Psoas muscle (tissue), 8 donors: ENCODE measurements at places on chromosomes 7 and 10. TPM values are rescaled to one million over a fixed set of nuclear protein-coding genes. Genes with fewer than 3 reads are reported as not detected.

Gene MAT1A
- total RNA-seq = 0.49 TPM

DNA sequence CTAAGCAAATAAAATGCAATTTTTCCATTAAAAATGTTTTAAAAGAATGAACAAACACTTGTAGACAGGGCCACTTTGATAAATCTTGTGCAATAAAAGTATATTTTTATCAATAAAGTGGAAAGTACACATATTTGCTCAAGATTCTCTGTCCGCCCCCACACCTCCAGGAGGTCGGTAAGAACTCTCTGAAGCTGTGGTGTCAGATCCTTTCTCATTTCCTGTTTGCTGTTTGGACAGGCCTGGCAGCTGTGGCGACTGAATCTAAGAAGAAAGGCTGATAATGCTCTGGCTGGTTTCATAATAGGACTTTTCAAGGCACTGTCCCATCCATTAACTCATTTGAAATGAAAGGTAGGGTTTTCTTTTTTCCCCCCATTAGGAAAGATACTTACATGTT is 15.3 kb upstream of the ASB4 start:
- no peak overlapping the region for H3K4me3 ChIP-seq

Gene INA
- total RNA-seq = not detected

Gene PROSER2
- total RNA-seq = 1.2 TPM

DNA sequence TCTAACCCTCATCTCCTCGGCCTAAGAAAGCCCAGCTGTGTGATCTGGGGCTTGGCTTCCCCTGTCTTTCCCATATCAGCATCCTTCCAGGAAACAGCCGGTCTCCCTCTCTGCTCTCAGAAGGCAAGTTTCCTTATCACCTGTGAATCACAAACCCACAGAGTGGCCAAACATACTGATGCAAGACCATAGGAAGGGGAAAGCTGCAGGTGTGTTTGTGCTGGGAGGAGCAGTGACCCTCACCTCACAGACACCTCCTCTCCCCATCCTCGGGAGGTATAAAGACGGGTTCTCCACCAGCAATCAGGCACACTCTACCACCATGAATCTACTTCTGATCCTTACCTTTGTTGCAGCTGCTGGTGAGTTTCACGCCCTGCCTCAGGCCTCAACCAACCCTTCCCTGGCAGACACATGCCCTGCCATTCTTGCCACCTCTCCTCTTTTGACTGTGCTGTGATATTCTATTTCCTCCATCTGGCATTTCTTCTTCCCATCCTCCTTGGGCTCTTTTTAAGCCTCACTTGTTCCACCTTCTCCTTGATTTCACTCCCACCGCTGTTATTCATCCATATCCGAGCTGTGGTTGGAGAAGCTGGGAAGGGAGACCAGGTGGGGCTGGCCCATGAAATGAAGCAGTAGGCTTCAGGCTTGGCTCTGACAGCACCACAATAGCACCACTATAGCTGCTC is at the start of gene PRSS2:
Gene PRSS2 (plus strand): TSS at position 310 of the 692 bp plus-strand sequence. CDS start 13 bp downstream, at position 323.
- H3K4me3 ChIP-seq = no peak within 1 kb of the TSS
- no peaks in the 10 kb centered on the region for H3K4me1 ChIP-seq
- H3K27ac ChIP-seq = no peak within 1 kb of the TSS
- no peaks in the 10 kb centered on the region for H3K36me3 ChIP-seq
- H3K27me3 ChIP-seq = no peaks in the 10 kb centered on the region

DNA sequence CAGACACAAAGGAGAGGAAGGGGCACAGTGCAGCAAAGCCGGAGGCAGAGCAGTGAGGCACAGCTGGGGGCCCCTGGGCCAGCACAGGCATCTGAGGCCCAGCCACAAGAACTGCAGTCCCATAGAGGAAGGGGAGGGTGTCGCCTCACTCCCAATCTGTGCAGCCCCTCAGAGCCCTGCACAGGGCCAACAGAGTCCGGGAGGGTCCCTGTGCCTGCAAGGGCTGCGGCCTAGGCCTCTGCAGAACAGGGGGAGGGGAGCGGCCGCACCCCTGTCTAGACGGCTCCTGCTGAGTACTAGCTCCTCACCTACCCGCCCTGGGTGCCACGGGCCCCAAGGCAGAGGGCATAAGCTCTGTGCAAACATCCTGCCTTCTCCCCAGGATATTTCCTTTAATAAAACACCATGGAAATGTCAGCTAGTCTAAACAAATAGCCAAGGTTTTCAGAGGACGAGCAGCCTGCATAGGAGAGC is 32.4 kb upstream of the RET start:
- H3K36me3 ChIP-seq = no peaks in the 10 kb centered on the region
- H3K27ac ChIP-seq = no peak overlapping the region
- no peaks in the 10 kb centered on the region for H3K4me1 ChIP-seq
- no peak for DNase-seq

- no peak for DNase-seq
- H3K4me3 ChIP-seq = no peak overlapping the region
- H3K4me1 ChIP-seq = no peaks in the 10 kb centered on the region
- H3K27ac ChIP-seq = no peak overlapping the region
These were observed 55.3 kb downstream of the NCAPG2 start for GRCh38 chr7:158649279-158649678.

Gene GDF2
- not detected for total RNA-seq

GRCh38 chr7:139718141-139718540 is 59.7 kb downstream of the HIPK2 start:
- no peaks in the 10 kb centered on the region for H3K27me3 ChIP-seq
- H3K4me3 ChIP-seq = no peak overlapping the region
- H3K4me1 ChIP-seq = peaks cover 41% of the 10 kb centered on the region
- H3K36me3 ChIP-seq = no peaks in the 10 kb centered on the region
- no peak overlapping the region for H3K27ac ChIP-seq

GRCh38 chr7:151777908-151778670 is 98.8 kb downstream of the PRKAG2 start:
- no peak overlapping the region for H3K27ac ChIP-seq
- DNase-seq = no peak
- no peaks in the 10 kb centered on the region for H3K36me3 ChIP-seq

DNA sequence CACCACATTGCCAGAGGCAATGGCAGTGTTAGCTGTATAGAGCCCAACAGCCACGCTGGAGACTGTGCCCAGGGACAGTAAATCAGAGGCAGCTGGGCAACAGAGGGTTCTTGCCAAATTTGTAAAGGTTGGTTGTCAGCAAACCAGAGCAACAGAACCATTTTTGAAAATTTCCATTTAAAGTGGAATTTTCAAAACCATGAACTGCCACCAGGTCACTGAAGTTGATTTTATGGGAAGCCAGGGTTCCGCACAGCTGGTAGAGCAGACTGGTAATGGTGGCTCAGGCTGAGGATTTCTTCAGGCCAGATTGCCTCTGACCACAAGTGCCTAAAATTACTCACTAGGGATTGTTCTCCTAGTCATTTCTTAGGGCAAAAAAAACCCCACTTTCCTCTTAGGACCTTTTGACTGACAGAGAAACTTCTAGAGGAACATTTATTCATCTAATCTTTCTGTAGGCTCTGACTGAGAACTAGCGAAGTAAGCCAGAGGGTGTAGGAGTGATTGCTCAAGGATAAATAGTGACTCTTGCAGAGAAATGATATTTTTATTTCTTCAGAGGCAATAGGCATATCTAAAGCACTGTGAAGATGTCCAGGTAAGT is 342.4 kb downstream of the BBS9 start:
- DNase-seq = no peak
- H3K4me1 ChIP-seq = no peaks in the 10 kb centered on the region
- H3K4me3 ChIP-seq = no peak overlapping the region
- H3K27me3 ChIP-seq = no peaks in the 10 kb centered on the region
- H3K27ac ChIP-seq = no peak overlapping the region
- no peaks in the 10 kb centered on the region for H3K36me3 ChIP-seq

Gene NODAL
- not detected for total RNA-seq

- H3K4me3 ChIP-seq = no peak overlapping the region
- H3K27ac ChIP-seq = no peak overlapping the region
- H3K4me1 ChIP-seq = no peaks in the 10 kb centered on the region
- H3K36me3 ChIP-seq = no peaks in the 10 kb centered on the region
- no peak for DNase-seq
These were observed 38.9 kb downstream of the NKX6-2 start for GRCh38 chr10:132746801-132747625.

- no peaks in the 10 kb centered on the region for H3K27me3 ChIP-seq
- DNase-seq = no peak
- H3K27ac ChIP-seq = no peak overlapping the region
- H3K4me3 ChIP-seq = no peak overlapping the region
These were observed 90.5 kb downstream of the PLXNA4 start for GRCh38 chr7:132485600-132486273.

DNA sequence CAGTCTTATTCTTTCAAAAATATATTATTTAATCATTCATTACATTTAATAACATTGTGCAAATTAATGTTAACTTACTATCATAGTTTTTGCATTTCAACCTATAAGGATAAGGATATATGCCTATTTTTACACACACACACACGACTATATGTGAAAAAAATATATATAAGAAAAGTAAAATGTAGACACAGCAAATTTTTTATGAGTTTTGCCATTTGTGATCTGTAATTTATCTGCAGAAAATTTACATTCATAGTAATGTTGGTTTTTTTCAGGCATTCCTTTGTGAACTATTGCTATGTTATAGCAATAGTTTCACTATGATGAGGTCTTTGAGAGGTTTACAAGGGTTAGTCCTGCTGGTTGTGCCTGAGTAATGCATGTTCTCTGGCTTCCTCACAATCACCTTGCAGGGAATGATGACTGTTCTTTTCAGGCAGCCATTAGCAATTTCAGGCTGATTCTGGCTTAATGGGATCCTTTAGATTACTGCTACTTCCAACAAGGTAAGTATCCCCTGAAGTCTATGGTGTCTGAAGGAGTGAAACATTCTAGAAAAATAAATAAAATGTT is 183.7 kb upstream of the CDK1 start:
- no peaks in the 10 kb centered on the region for H3K36me3 ChIP-seq
- no peak overlapping the region for H3K27ac ChIP-seq
- H3K27me3 ChIP-seq = no peaks in the 10 kb centered on the region
- no peak for DNase-seq
- H3K4me3 ChIP-seq = no peak overlapping the region
- no peaks in the 10 kb centered on the region for H3K4me1 ChIP-seq

Gene NAT16
- not detected for total RNA-seq

DNA sequence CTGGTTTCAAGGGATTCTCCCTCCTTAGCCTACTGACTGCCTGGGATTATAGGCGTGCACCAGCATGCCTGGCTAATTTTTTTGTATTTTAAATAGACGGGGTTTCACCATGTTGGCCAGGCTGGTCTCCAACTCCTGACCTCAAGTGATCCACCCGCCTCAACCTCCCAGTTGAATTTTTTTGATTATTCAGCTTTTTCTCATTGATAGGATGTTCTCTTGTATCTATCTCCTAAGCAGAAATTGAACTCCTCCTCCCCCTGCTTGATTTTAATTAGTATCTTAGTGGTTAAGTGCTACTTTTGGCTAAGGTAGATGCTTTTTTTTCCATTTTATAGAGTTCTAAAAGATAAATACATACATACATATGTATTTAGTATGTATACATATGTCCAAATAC is 101.0 kb downstream of the ZNF277 start:
- no peak overlapping the region for H3K4me3 ChIP-seq
- no peaks in the 10 kb centered on the region for H3K36me3 ChIP-seq
- no peak overlapping the region for H3K27ac ChIP-seq
- DNase-seq = no peak
- no peaks in the 10 kb centered on the region for H3K27me3 ChIP-seq

DNA sequence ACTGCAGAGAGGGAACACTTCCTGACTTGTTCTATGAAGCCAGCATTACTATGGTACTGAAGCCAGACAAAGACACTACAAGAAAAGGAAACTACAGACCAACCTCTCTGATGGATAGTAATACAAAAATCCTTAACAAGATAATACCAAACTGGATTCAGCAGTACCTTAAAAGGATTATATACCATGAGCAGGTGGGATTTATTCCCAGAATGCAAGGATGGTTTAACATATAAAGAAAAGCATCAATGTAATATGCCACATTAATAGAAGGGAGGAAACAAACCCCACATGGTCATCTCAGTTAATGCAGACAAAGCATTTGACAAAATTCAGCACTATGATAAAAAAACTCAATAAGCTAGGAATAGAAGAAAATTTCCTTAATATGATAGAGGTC is 47.2 kb downstream of the EBLN1 start:
- no peaks in the 10 kb centered on the region for H3K36me3 ChIP-seq
- H3K27me3 ChIP-seq = no peaks in the 10 kb centered on the region
- H3K4me1 ChIP-seq = no peaks in the 10 kb centered on the region
- H3K27ac ChIP-seq = no peak overlapping the region

GRCh38 chr10:101121654-101122031 is 9.5 kb upstream of the TLX1 start:
- DNase-seq = peak; percentile 46
- H3K36me3 ChIP-seq = no peaks in the 10 kb centered on the region
- peaks cover 13% of the 10 kb centered on the region for H3K4me1 ChIP-seq
- H3K4me3 ChIP-seq = peak overlapping the region; percentile 75

Gene SPDYE6
- total RNA-seq = not detected

GRCh38 chr10:20396205-20396604 is 500.9 kb downstream of the NEBL start:
- no peak overlapping the region for H3K27ac ChIP-seq
- H3K36me3 ChIP-seq = no peaks in the 10 kb centered on the region
- no peaks in the 10 kb centered on the region for H3K4me1 ChIP-seq
- no peak overlapping the region for H3K4me3 ChIP-seq
- no peaks in the 10 kb centered on the region for H3K27me3 ChIP-seq

DNA sequence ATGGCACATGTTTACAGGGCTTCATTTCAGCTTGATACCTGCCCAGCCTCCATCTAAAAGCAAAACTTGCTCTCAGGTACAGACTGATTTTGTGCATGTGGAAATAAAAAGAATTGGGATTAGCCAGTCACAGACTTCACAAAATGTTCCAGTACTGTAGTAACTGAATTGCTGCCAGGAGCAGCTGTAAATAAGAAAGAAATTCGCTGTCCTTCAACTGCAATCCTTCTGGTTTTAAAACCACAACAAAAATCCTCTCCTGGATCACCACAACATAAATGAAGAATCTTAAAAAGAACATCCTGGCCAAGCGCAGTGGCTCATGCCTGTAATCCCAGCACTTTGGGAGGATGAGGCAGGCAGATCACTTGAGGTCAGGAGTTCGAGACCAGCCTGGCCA is 3.9 kb upstream of the MIOS start:
- H3K36me3 ChIP-seq = no peaks in the 10 kb centered on the region
- H3K27ac ChIP-seq = peak overlapping the region; percentile 97
- no peak overlapping the region for H3K4me3 ChIP-seq
- H3K4me1 ChIP-seq = peaks cover 13% of the 10 kb centered on the region
- DNase-seq = no peak
- H3K27me3 ChIP-seq = no peaks in the 10 kb centered on the region

- no peaks in the 10 kb centered on the region for H3K36me3 ChIP-seq
- H3K4me1 ChIP-seq = no peaks in the 10 kb centered on the region
- H3K4me3 ChIP-seq = no peak overlapping the region
- H3K27ac ChIP-seq = no peak overlapping the region
- no peak for DNase-seq
- no peaks in the 10 kb centered on the region for H3K27me3 ChIP-seq
These were observed 24.6 kb upstream of the WNT2 start for GRCh38 chr7:117347480-117347879.

DNA sequence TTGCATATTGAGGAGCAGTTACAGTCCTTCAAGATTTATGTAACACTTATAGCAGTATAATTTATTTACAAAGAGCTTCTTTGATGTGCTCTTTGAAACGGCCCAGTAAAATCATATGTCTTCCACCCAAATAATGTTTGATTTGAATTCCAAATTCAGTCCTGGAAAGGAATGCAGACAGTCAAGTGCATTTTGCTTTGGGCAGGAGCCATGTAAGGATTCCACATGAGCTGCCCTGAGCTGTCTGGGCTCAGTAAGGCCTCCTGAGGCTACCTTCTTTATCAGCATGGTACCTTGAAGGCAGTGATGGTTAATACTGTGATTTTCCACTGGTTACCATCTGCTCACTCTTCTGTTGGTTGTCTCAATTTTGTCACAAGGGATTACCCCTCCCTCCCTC is 41.6 kb upstream of the LHFPL3 start:
- DNase-seq = no peak
- no peaks in the 10 kb centered on the region for H3K4me1 ChIP-seq
- no peaks in the 10 kb centered on the region for H3K36me3 ChIP-seq
- no peaks in the 10 kb centered on the region for H3K27me3 ChIP-seq
- H3K27ac ChIP-seq = no peak overlapping the region
- H3K4me3 ChIP-seq = no peak overlapping the region

Gene GARIN1A
- total RNA-seq = 0.91 TPM
